ENCODE measurements at places on chromosomes 2 and 18.

DNA sequence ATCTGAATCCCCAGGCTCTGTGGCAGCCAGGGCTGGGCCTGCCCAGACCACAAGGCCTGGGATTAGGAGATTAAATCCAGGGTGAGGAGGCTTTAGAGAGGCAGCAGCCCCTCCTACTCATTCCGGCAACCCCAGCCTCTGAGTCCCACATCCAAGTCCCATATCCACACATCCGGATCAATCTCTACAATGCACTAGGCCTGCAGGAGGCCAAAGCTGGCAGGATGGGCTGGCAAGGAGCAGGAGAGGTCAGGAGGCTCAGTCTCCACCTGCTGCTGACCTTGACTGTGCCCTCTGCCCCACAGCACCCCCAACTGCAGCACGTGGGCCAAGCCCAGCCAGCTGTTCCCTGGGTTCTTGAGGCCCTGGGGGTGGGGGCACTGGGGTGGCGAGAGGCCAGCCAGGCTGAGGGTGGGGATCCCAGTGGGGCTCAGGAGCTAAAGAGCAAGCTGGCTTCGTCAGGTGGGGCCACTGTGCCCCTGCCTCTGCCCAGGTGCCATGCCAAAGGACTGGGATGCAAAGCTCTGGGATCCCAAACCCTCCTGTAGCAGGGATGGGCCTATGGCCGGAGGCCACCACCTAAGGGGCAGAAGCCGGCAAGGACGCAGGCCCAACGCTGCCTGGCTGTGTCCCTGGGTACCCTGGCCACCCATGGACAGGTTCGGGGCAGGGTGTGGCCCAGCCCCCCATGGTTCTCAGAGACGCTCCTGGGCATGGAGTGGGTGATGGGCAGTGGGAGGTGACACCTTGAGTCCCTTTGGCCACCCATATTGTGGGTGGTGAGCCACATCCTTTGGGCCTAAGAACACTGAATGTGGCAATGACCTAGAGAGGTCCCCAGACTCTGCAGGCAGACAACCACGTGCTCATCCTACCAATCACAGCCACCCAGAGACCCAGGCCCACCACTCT lies 3.2 kb downstream of the KIF1A start:
- no peak for DNase-seq

GRCh38 chr18:28120828-28121515 lies 56.0 kb downstream of the CDH2 start:
- no peak for DNase-seq

- DNase-seq, result no peak
Observed at GRCh38 chr18:50281972-50282520, 723 bp upstream of the MBD1 start.

DNA sequence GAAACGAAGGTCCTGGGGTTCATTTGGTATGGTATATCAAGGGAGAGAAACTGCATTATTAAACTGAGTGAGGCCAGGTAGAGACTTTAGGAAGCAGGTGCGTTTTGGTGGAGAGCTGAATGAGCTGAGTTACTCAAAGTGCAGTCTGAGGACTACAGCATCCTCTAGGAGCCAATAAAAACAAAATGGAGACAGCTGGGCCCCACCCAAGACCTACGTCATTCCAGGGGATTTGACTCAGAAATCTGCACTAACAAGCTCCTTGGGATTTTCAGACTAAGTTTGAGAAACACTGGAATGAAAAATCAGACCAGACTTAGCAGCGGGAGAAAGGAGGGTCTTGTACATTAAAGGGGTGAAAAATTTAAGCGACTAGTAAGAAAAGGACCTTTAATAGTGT lies 131.5 kb downstream of the UXS1 start:
- DNase-seq, result no peak

DNA sequence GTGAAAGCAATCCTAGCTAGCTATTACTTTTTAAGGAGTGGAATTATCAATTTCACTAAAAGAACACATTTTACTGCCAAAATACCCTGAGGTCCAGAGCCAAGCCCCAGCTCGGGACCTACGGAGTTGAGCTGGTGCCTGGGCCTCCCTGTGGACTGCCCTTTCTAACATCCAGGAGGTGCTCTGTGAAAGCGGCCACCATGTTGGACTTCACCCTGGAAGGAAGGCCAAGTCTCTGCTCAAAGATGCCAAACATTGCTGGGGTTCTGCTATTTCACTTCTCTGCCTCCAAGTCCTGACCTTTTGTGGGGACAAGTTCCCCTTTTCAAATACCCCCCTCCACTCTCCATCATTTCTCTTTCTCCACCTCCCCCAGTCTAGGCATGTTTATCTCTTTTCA lies 498.7 kb upstream of the RAB6C start:
- no peak for DNase-seq

DNA sequence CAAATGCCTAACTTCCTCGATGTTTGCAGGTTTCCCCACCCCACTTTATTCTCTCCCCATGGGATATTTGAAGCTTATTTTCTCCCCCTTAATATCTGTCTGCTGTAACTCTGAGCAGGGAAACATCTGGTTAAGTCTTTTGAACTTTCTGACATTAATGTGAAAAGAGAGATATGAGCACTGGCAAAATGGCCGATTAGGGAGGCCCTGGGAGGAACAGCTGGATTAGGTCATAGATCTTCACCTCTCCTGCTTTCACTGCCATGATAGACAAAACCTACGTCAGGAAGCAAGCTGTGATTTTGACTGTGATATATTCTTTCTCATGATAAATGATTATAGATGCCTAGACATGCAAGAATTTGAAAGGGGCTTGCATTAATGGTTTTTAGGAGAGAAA lies 43.6 kb downstream of the LYPD6B start:
- no peak for DNase-seq

- no peak for DNase-seq
Observed at GRCh38 chr18:48129621-48130082, 199.2 kb upstream of the SMAD2 start.

GRCh38 chr2:227367427-227367795 lies 11.7 kb downstream of the TM4SF20 start:
- DNase-seq, result no peak

DNA sequence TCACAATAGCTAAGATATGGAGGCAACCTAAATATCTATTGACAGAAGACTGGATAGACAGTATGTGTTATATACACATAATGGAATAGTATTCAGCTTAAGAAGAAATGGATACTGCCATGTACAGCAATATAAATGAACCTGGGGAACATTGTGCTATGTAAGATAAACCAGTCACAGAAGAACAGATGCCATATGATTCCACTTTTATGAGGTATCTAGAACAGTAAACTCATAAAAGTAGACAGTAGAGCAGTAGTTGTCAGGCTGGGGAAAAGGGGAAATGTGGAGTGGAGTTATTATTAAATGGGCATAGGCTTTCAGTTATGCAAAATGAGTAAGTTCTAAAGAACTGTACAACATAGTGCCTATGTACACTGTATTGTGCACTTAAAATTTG lies 1055.7 kb upstream of the TMEFF2 start:
- DNase-seq, result no peak

DNA sequence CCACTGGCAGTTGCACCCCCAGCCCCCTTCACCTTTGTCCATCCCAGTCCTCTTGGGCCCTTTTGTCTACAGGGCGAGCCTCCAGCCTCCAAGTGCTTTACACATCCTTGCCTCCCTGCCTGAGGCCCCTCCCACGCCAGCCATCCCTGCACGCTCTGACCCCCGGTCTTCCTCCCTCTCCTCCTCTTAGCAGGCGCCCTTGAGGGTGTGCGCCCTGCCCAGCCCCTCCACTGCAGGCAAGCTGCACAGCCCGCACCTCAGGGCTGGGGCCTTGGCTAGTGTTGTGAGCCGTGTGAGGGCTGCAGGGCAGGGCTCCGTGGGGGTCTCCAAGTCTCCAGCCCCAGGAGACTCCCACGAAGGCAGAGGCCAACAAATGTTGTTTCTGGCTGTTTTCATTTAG lies 6.9 kb downstream of the BOK start:
- no peak for DNase-seq

DNA sequence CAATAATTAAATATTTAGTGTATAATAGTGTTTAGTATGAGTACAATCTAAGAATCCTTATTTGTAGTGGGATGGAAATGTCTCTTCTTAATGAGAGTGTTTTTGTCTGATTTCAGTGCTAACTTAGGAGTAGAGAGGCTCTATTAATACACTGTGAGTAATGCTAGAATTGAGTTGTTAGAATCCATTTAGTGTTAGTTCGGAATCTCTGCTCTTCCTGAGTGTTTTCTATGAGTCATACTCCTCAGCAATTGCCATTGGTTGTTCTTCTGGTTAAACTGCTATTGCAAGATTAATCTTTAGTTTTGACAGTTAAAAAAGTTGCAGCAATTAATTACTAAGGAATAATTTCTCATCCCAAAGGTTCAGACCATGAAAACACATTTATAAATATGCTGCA lies 828.6 kb upstream of the POU3F3 start:
- no peak for DNase-seq

DNA sequence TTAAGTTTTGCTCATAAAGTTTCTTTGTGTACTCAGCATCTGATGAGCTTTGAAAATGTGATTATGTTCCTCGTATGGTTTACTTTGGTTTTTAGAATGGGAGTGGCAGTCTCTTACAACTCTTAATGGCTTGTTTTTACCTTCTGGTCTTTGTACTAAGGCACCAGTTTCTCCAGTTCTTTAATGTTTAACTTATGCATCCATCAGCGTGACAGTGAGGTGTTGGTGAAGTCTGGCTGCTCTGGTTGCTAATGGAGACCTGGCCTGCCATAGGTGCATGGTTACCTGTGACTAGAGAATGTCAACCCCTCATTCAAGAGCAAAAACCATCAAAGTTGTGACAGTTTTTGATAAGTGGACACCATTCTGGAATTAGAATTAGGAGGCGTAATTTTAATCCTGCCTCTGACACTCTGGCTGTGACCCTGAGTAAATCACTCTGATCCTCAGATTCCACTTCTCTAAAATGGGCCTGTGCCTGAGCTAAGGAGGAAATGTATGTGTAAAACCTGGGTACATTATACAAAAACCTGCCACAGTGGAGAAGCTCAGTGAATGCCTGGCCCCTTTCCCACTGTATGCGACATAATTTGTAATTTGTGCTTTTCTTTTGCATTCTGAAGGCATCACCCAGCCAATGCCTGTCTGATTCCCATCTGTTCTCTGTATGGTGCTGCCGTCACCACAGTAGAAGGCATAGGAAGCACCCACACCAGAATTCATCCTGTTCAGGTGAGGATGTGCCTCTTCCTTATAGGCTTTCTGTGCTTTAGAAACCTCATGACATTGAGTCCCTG lies 11.2 kb downstream of the AOX1 start:
- DNase-seq, result no peak

DNA sequence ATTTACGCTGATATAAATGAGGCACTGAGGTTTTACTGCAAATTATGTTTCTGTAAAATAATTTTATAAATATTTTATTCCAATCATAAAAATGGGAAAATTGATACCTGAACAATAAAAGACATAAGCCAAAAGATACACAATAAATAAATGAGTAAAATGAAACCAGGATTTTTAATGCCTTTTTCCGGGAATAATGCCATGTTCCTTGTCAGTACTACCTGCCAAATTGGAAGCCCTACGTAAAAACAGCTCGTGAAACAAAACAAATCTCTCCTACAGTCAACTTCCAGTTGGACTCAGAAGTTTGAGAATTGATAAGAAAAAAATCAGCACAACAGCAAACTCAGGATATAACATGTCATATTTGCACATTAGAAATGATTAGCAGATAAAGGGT lies 18.0 kb downstream of the GALNT3 start:
- no peak for DNase-seq
